ENCODE measurements at places on chromosomes 12 and 14.

DNA sequence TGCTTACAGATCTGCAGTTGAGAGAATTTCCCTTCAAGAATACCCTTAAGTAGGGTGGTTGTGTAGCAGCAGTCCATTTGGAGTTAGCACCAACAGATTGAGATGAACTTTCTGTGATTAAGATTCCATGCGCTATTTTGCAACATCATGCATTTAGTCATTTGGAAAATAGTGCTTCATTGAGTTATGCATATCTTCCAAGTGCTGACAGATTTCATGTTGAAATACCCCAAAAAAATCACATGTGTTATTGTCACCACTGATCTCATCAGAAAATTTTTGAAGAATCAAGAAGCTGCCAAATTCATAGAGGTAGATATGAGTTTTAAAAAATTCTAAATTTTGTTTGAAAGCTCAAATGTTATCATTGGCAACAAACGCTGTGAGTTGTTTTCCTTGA lies 35.5 kb upstream of the OSBPL8 start:
- DNase-seq: no peak

DNA sequence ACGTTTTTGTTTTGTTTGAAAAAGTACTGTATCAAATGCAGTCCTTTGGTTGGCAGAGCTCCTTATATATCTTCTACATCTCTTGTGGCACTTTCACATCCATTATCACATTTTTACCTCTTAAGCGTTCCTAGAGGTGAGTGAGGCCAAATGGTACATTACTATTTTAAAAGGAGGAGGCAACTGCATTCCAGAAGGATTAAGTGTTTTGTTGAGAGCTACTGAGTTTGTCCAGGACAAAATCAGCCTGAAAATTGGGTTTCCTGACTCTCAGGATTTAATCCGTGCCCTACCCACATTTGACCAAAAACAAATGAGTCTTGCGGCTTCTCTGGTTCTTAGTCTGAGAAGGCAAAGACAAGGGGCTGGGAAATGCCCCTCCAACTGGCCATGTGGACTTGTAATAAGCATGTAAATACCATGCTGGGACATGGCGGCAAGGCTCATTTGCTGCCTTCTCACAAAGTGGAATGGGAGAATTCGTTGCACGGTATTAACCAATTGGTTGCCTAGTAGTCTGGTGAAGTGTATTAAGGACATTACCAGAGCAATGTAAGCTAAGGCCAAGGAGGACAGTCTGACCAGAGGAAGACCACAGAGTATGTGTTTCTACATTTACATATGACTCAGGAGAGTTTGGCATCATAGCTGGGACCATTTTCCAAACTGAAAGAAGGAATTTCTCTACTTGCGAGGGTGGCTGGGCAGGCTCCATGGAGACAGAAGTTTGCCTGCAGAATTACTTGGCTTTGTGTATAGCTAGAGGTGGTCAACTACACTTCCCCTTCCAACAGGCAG lies 175.8 kb upstream of the PLXNC1 start:
- DNase-seq: no peak

GRCh38 chr12:124910561-124911478 lies 3.6 kb downstream of the UBC start:
- DNase-seq: no peak

DNA sequence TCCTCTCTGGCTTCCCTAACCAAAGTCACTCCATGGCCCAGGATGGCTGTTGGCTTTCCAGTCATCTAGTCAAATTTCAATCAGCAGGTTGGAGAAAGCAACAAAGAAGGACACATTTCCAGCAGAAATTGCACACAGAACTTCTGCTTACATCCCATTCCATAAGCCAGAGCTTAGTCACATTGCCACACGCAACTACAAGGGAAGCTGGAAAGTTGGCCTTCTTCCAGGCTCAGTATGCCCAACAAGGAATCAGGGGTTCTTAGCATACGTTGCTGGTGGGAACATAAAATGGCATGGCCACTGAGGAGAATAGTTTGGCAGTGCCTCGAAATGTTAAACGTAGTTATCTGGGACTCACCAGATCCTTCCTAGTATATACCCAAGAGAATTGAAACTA lies 9.3 kb upstream of the APPL2 start:
- no peak for DNase-seq

- DNase-seq: no peak
These were observed 36.4 kb downstream of the PDE3A start for GRCh38 chr12:20404576-20405346.
